Subcutaneous preadipocyte (primary cell): ENCODE measurements at places on chromosomes 7 and 10. TPM values are rescaled to one million over a fixed set of nuclear protein-coding genes. Genes with fewer than 3 reads are reported as not detected.

Gene GIGYF1
- 16.2 and 22.9 TPM in 2 replicates for total RNA-seq

Gene IFIT5
- 19.1 and 21.1 TPM in 2 replicates for total RNA-seq

Gene CALML5
- not detected in 2 replicates for total RNA-seq

Gene HABP2
- not detected in 2 replicates for total RNA-seq

Gene C10orf62
- 0.20 TPM in 1 of 2 replicates, not detected in the other for total RNA-seq

Gene GPR22
- total RNA-seq = not detected in 2 replicates

Gene MEOX2
- 2.5 and 4.0 TPM in 2 replicates for total RNA-seq

Gene MMD2
- total RNA-seq = not detected in 2 replicates

Gene WNT8B
- total RNA-seq = not detected in 2 replicates

Gene AKR1D1
- not detected in 2 replicates for total RNA-seq

Gene DHTKD1
- 18.0 and 20.1 TPM in 2 replicates for total RNA-seq

Gene KCNMA1
- 21.3 and 51.2 TPM in 2 replicates for total RNA-seq

Gene SLC39A12
- not detected in 2 replicates for total RNA-seq

Gene CDHR3
- total RNA-seq = 12.5 and 23.5 TPM in 2 replicates

Gene LBX1
- not detected in 2 replicates for total RNA-seq

Gene TES
- 57.0 and 84.3 TPM in 2 replicates for total RNA-seq
